ENCODE measurements at places on chromosomes 4 and X. TPM values are rescaled to one million over a fixed set of nuclear protein-coding genes. Genes with fewer than 3 reads are reported as not detected.

DNA sequence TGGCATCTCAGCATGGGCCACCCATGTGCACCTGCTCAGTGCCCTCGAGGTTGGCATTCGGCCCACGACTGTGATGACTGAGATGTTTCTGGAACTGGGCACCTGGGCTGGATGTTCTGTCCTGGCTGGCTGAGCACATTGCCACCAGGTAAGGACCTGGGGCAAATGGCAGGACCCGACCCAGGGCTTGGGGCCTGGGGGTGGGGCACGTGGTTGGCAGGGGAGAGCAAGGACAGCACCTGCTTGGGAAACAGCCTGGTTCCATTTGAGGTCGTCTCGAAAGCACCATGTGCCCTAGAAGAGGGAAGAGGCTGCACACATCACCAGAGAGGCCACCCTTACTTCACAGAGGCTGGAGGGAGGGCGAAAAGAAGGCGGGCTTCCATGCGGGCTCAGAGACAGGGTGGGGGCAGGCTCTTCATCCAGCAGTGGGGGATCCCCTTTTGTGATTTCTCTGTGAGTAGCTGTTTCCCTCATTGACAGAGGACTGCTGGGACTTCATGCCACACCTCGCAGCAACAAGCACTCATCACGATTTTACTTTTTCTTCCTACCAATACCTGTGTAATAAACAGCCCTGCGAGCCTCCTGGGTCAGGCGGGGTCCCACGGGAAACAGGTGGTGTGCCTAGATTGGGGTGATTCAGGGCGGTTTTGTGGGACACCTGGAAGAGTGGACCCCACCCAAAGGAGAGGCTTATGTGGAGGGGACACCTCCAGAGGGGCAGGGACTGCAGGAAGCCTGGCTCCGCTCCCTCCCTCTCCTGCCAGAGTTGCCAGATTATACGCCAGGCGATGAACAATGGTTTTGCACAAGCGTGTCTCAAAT lies 12.0 kb downstream of the TMEM187 start:
- H3K36me3 ChIP-seq = peaks cover 14% of the 10 kb centered on the region
- H3K4me3 ChIP-seq = no peak overlapping the region
- H3K4me1 ChIP-seq = no peaks in the 10 kb centered on the region
- H3K27me3 ChIP-seq = no peaks in the 10 kb centered on the region
- no peak overlapping the region for H3K27ac ChIP-seq

GRCh38 chr4:6699388-6699787 lies 5.7 kb downstream of the S100P start:
- peaks cover 47% of the 10 kb centered on the region for H3K36me3 ChIP-seq
- H3K4me1 ChIP-seq = peaks cover 5% of the 10 kb centered on the region
- H3K27ac ChIP-seq = no peak overlapping the region
- no peaks in the 10 kb centered on the region for H3K27me3 ChIP-seq

Gene TLR3
- total RNA-seq = 9.1 TPM

Gene TGIF2LX
- total RNA-seq = not detected

Gene XAGE1B
- not detected for total RNA-seq

Gene MGARP
- 0.34 TPM for total RNA-seq

Data from mesothelial cell of epicardium (in vitro differentiated cells).